Stimulated activated CD8-positive, alpha-beta memory T cell treated with anti-CD3 and anti-CD28 coated beads, Interleukin-4, amount 100 ng/mL, for 1 hour (primary cell): ENCODE measurements at places on chromosomes 3 and 15.

DNA sequence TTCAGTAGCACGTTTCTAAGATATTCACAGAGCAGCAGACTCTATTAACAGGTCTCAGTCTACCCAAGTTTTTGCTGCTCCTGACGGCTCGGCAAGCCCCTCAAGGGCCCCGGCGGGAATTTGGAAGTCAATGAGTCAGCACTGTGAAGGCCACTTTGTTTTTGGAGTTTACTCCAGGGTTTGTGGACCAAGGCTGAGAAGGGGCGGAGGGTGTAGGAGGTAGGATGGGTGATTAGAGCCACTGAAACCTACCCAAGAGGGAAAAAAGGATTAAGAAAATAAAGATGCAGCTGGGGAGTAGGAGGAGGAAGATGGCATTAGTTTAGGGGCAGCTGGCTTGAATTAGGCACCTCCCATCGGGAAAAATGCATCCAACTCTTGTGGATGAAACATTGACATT is 87.6 kb downstream of the BDH1 start:
- no peak for DNase-seq

- no peak for DNase-seq
Observed at GRCh38 chr3:149592758-149593240, 65.0 kb downstream of the WWTR1 start.

DNA sequence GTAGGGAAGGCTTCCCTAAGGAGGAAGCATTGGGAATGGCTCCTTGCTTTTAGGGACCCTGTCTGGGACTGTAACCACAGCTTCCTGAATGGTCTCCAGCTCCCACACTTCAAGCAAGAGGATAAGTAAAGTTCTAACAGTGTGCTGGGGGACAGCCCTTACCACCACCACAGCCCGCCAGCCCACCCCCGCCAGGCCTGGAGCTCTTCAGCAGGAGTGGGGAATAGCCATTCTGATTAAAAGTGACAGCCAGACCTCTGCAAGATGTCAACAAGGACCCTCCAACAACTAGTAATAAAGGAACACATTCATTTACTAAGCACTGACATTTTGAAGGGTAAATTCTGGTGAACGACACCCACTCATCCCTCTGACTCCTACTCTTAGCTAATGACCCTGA is 49.4 kb downstream of the CPN2 start:
- DNase-seq: no peak

DNA sequence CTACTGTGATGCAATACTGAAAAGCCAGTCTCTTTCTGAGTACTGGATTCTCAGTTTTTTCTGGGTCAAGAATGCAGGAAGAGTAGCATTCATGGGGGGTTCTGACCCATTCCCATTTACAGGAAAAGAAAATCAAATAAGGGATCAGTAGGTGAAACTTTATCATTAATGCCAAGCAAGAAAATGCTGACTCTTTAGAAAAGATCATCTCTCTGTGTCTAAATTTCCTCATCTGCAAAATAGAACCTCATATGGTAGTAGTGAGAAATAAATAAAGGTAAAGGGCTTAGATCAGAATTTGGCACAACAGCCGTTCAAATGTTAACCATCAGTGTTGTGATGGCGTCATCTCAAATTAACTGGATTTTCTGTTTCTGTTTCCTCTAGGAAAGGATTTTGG is 807.6 kb upstream of the LMCD1 start:
- no peak for DNase-seq

- DNase-seq: no peak
Observed at GRCh38 chr3:58058361-58059263, 50.4 kb downstream of the FLNB start.
